NCI-H1417 (cell line): ENCODE measurements at places on chromosomes 16 and 17.

DNA sequence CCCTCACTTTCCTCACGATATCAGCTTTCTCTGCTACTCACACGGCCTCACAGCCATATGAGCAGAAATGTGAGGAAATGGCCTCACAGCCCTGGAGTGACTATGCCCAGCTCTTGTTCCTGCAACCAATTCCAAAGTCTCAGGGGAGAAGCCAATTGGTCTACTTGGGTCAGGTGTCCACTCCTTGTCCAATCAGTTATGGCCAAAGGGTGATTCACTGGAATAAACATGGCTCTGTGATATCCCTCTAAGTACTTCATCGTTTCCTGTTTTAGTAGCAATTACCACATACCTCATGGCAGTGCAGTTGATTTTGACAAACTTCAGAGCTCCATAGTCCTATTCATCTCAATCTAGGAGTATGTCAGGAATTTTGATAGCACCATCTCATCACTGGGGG, 195.4 kb downstream of the KATNIP start:
- DNase-seq, result no peak

DNA sequence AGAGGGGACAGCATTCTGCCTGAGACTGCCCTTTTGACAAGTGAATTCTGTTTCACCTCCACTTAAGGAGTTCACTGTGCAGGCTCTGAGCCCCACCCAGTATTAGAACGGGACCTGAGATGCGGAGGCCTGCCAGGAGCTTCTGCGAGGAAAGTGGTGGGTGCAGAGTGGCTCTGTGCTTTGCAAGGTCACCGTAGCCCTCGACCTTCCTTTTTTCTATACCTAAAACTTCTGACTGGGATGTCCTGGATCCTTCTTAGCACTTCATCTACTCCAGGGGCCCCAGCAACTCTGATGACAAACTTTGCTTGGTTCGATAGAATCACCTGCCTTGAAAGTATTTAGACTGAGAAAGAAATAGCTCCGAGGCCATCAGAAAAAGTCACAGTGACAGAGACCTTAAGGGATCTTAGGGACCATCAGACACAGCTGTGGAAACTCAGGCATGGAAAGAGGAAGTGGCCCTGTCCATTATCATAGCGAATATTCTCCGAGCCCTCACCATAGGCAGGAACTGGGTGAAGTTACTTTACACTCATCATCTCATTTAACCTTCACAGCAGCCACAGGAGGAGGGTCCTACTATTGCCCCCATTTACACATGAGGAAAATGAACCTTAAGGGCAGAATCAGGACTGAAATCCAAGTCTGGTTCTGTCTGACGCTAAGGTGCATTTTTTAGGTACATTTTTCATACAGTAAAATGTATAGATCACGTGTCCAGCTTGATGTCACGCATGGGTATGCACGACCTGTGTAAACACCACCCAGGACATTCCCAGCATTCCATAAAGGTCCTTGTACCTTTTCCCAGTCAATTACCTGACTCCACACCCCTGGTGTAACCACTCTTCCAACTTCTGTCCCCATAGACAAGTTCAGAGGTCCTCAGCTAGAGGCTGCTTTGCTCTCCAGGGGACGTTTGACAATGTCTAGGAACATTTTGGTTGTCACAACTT, 676 bp upstream of the KRT13 start:
- no peak for DNase-seq

GRCh38 chr16:66662445-66663194, 33.9 kb downstream of the CMTM4 start:
- no peak for DNase-seq

- DNase-seq, result no peak
These were observed 84.0 kb downstream of the NTN1 start for GRCh38 chr17:9105068-9105868.

DNA sequence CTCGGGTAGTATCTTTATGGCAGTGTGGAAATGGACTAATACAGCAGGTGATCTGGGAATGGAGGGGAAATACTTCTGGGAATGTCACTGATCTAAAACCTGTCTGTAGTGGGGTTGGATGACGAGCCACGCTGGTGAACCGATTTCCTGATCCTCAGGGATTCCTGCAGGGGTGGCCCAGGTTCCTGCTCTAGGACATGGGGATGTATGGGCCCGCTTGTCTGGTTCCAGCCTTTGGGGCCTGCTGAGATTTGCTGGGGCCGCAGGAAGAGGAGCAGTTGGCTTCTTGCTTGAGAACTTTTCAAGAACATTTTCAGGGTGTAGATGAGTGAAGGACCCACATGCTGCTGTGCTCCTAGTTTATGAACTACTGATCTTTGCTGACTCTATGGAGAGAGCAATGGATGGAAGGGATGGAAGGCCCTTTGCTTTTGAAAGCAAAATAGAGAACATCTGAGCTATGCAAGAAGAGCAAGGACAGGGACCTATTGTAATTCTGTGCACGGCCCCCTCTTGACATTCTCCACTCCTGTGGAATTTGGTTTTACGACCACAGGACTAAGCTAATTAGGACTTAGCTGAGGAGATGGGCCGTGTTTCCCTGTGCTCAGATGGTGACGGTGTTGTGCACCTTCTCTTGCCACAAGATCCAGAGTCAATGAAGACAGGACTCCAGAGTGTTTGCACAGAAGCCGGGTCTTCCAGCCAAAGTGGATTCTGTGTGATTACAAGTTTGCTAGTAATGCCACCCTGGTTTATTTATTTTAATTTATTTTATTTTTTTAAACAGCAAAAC, 90.5 kb downstream of the SEC14L1 start:
- no peak for DNase-seq

DNA sequence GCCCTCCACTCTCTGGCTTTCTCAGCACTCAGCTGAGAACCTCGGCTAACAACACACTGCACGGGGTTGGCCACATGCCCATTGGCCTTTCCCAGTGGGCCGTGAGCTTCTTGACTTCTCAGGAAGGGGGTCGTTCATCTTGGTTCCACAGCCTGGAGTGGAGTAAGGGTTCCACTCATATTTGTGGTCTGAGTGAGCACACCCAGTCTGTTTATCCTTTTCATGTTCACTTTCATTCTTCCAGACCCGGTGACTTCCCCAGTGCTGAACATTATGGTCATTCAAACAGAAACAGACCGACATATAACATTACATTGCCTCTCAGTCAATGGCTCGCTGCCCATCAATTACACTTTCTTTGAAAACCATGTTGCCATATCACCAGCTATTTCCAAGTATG, 8.2 kb downstream of the MILR1 start:
- no peak for DNase-seq

DNA sequence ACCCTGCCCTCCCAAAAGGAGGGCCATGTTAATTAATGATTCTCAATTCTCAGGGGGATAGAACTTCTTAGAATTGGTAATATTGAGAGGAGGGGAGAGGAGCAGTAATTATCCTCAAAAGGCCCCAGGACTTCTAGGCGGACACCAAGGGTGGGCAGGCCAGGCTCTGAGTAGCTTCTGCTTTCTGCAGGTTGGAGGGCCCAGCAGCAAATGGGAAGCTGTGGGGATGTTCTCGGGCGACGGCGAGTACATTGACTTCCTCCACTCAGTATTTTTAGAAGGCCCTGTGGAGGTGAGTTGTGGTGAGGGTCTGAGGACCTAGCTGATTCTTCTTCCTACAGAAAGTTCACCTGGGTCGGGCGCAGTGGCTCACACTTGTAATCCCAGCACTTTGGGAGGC, 57.5 kb downstream of the DNAH2 start:
- DNase-seq, result no peak

GRCh38 chr17:45763182-45763581, 20.9 kb upstream of the CRHR1 start:
- no peak for DNase-seq

DNA sequence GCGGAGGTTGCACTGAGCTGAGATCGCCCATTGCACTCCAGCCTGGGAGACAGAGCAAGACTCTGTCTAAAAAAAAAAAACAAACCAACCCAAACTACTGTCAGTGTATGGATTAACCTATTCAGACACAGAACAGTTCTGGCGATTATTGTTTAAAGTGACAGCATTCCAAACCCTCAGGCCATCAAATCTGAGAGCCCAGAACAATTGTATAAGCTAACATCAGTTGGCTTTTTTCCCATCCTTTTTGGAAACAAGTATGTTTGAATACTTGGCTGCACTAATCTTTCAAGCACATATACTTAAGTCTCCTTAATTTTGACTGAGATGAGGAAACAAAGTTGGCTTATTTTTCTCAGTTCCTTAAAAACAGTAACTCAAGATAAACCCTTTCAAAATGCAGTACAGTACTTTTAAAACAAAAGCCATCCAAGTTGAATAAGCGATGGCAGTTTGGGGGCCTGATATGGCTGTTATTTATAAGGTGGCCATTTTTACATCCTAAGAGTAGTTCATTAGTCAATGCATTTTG, 1.4 kb downstream of the ZSWIM7 start:
- no peak for DNase-seq

DNA sequence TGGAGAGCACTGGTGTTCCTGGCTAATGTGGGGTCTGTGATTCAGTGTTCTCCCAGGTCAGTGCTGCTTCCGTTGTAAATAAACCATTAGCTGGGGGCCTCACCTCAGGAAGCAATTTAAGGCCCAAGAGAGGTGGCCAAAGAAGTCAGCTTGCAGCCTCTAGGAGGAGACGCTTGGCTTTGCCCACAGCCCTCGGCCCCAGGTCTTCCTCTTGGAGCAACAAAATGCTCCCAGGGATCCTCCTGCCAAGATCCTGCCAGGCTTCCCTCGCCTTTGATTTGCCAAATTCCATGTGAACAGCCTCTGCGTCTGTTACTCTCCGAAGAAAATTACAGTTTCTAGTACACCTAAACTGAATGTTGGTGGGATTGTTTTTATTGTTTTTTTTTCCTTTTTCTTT, 62.4 kb upstream of the TBX2 start:
- DNase-seq, result no peak

- DNase-seq, result no peak
These were observed 8.1 kb downstream of the SMIM5 start for GRCh38 chr17:75641343-75641742.

GRCh38 chr17:10091046-10091445, 107.4 kb downstream of the GAS7 start:
- no peak for DNase-seq

DNA sequence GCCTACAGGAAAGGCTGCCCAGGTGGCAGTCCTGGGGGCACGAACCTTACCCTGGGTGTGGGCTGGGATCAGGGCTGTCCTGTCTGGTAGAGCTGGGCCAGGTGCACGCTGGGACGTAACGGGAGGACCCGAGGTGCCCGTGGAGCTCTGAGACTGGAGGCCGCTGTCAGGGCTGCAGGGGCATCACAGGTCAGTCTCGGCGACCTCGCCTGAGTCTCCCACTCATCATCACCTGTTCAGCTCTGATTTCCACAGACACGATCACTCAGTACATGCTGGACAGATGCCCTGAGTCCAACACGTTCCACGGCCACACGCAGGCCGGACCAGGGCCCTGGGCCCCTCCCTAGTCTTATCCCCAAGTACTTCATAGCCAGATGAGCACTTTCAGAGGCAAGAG, 4.7 kb upstream of the CD300C start:
- no peak for DNase-seq

GRCh38 chr16:79839466-79840341, 239.2 kb upstream of the MAF start:
- DNase-seq, result no peak

DNA sequence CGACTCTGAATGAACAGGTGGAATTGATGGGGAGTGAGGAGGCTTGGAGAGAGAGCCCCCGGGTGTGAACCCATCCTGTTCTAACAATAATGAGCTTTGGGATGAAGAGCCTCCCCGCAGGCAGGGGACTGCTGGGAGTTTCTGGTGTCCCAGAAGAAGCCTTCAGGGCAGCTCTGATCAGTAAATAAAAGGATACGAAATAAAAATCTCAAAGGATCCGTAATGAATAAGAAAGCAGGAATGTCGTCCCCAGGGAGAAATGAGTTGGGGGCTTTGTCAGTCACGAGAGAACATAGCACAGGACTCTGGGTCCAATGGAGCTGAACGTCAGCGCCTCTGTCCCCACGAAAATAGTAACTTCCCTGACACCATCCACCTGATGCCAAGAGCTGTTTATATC, 113.4 kb downstream of the PITPNC1 start:
- no peak for DNase-seq

- no peak for DNase-seq
These were observed 32.8 kb upstream of the ABCC12 start for GRCh38 chr16:48188449-48189102.

DNA sequence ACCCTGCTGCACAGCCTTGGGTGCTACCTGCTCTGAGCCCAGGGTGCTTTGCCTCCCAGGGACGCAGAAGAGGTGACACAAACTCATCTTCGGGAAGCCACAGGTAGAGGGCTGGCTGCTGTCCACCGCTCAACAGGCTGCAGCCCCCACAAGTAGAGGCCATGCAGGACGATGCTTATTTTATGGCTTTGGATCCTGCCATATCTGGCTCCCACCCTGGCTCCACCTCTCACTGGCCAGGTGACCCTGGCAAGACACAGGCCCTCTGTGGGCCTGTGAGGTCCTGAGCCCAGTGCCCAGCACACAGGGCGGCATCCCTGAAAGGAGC, 11.3 kb upstream of the BCAR1 start:
- no peak for DNase-seq

DNA sequence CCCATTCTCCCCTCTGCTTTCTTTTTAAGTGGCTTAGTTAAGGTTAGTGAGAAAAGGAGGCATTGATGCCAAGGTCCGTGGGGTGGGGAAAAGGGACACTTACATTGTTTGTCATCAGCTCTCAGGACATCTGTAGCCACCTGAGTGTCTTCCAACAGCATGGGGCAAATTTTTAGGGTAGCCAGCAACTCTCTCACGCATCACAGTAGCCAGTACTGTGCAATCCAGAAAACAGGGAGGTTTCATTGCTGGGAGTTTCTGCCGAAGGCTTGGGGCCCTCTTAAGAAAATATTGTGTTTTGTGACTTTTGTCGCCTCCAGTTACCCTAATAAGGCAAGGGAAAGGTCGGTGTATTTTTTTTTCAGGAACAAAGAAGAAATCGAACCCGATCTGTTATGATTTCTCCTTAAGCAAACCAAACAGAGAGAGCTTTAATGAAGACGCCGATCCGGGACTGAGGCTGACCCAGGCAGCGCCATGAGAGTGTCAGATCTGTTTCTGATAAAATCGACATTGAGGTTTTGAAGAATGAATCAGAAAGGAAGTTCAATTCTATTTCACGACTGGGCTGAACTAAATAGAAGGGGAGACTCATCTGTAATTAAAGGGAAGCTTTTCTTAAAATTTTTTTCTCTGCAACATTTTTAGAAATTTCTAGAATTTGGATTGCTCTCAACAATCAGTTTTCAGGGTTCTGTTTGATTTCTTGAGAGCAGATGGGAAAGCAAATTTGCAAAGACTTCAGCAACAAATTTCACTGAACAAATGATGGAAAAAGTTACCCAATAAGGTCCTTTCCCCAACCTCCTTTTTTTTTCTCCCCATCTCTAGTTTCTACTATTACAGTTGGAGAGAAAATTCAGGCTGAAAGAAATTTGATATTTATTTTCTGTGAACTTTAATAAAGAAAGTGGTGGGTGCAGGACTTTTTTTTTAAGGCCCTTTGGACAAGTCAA, 144.7 kb upstream of the IRX3 start:
- DNase-seq, result no peak

- no peak for DNase-seq
These were observed 178.0 kb downstream of the RPTOR start for GRCh38 chr17:80722661-80723060.

GRCh38 chr17:72189768-72190593, 69.2 kb downstream of the SOX9 start:
- DNase-seq, result no peak

DNA sequence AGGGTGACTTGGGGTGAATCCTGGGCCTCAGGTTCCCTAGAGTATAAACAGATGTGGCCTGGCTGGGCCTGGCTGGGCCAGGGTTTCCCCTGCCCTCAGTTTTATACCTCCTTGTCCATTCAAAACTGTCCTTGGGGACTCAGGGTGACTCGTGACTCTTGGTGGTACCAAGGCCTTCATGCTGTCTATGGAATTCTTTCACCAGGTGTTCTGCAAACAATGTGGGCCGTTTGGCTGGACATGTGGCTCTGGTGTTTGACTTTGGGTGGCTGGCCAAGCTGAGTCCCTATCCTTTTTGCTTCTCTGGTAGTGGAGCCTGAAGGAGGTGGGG, 3.3 kb downstream of the GPT2 start:
- no peak for DNase-seq
